ENCODE measurements at places on chromosomes 16 and 17.

DNA sequence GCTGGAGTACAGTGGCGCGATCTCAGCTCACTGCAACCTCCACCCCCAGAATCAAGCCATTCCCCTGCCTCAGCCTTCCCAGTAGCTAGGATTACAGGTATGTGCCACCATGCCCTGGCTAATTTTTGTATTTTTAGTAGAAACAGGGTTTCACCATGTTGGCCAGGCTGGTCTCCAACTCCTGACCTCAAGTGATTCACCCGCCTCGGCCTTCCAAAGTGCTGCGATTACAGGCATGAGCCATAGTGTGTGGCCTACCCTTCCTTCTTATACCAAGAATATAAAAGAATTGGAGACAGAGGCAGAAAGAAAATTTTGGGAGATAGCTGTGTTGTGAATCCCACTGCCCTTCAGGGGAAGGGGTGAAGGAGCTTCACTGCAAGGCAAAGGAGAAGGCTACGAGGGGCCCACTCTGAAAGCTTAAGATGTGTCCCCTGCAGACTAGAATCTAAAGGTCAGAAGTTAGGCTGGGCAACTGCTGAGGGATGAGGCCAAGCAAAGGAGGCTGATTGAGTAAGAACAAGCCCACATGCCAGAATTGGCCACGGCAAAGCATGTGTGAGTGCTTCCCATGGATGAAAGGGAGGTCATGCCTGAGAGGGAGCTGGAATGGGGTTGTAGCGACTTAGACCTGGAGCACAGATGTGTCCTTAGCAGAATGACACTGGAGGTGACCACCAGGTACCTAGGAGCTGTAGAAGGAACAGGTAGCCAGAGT is 8.4 kb upstream of the CRYBA1 start:
- DNase-seq = no peak

DNA sequence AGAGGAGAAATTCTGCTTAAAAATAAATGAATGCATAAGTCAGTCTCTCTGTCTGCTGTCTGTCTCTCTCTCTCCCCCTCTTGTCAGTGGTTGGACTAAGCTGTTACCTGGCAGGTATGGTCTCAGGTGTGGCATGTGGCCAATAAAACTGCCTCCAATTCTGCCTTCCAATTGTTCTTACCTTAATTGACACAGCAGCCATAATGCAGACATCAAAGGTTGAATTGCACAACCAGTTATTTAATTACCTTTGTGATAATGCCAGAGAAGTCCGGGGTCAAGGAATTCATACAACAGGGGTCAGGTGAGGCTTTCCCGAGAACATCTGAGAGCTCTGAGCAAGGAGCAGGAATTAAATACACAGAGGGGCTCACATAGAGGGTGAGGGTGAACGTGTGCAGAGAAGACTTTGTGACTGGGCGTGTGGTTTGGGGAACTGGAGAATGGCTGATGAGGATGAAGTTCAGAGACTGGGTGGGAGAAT is 78.8 kb upstream of the CDYL2 start:
- DNase-seq = no peak

DNA sequence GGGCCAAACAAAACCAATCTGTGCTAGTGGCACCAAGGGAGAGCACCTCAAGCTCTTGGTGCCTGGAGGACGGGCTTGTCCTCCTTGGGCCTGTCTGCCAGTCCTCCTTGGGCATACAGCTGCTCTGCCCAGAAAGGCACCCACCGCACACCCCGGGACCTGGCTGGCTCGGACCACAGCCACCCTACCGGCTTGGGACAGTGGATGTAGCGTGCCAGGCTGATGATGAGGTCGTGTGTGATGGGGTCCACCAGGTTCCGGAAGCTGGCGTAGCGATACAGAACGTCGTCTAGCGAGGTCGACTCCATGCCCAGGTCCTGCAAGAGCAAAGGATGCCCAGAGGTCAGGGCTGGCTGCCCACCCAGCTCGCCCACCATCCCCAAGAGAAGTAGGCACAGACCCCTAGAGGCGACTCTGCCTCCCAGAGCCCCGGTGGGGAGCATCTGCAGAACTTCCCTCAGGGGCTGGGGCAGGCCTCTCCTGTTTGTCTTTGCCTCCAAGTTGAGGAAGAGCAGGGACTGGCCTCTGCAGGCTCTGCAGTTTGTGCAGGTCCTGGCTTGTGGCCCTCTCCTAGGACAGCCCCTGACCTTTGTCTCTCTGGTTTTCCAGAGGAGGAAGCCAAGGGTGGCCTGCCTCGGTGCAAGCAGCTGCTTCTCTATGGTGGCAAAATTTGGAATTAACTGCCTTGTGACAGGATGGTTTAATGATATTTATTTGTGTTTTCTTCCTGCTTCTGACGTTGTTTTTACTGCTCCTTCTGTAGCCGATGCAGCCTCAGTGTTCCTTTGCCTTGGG is 29.7 kb downstream of the LRRC75A start:
- DNase-seq = peak; percentile 64

GRCh38 chr16:2515180-2515851 is 1.6 kb downstream of the ATP6V0C start:
- no peak for DNase-seq

Data from upper lobe of left lung (tissue), 6 donors.